Motor neuron (in vitro differentiated cells): ENCODE measurements at places on chromosomes 12 and 14.

GRCh38 chr12:62032870-62033269, 227.3 kb upstream of the USP15 start:
- peak; percentile 42 for ATAC-seq

DNA sequence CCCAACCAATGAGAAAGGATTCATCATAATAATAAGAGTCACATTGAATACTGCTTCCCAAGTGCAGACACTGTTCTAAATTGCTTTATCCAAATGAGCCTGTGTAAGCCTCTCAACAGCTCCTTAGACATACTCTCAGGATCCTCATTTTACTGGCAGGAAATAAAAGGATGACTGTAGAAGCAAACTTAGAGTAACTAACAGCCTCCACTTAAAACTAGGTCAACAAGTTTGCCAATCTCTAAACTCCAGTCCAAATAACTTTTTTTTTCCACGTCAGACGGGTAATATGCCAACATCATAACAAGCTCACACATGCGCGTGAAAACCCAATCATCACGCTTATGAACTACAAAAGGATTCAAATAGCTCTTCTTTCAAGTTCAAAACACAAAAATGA, 15.3 kb upstream of the DPF3 start:
- ATAC-seq, result no peak

GRCh38 chr14:64885559-64885958, 5.9 kb upstream of the SPTB start:
- no peak for ATAC-seq

DNA sequence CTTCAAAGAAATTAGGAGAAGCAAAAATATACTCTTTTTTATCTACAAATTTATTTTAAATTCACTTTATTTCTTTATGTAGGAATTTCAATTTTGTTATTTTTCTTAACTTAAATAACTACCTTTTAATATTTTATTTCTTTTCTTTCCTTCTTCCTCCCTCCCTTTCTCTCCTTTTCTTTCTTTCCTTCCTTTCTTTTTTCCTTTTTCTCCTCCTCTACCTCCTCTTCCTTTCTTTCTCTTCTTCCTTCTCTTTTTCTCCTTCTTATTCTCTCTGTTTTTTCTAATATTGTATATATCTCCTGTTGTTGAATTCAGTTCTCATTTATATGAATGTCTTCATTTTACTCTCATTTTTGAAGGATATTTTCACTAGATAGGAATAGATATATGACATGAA, 127.6 kb downstream of the MIPOL1 start:
- ATAC-seq, result no peak

DNA sequence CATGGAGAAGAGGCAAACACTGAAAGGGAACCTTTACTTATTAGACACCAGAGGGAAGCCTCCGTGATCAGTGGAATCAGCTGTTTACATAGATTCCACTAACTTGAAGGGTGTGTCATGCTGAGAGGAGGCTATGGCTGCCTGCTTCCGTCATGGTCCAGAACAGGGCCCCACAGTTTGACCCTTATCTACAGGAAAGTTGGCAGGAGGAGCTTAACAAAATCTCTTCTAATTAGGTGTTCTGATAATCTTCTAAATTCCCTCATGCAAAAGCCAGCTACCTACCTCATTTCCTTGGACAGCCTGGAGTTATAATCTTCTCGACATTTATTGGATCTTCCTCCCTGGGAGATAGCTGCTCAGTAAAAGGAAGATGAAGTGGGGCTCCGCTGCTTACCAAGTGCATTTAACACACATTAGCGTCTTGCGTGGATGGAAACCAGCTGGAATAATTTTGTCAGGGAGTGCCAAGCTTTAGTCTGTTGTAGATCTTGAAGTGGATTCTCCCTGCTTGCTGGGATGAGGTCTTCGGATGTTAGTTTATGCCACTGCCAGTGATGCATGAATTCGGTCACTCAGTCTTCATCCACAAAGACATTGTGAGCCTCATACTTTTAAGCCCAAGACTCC, 171.0 kb downstream of the PAH start:
- no peak for ATAC-seq

GRCh38 chr12:120834489-120835303, 69.5 kb downstream of the SPPL3 start:
- no peak for ATAC-seq

- no peak for ATAC-seq
Observed at GRCh38 chr12:68269779-68270178, 16.4 kb upstream of the IL22 start.

- no peak for ATAC-seq
Observed at GRCh38 chr12:124867401-124867930, 3.8 kb upstream of the SCARB1 start.

DNA sequence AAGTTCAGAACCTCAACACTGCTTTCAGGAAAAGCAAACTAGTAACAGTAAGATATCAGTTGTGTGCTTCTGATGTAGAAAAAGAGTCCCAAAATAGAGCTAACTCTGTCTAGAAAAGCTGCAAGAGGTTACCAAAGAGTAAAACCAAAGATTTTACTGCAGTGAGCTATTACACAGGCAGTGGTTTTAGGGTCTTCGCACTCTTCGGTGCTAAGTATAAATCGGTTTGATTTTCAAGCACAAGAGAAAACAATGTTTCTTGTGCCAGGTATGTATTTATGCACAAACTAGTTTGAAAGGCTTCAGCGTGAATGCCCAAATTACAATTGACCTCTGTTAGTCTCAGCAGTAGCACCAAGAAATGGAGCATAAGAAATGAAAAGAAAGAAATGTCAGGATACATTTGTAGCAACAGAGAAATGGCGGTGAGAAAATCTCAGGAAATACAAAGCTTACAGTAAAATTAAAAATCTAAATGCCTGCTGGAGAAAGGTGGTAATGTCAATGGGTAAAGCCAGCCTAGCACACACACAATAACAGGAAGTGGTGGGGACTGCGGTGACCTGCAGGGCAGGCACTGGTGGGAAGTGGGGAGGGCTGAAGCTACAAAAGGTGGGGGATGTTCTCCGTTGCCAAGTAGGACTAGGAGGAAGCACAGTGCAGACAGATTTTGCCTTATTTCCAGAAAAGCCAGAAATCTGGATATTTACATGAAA, 18.0 kb upstream of the DYRK2 start:
- ATAC-seq, result no peak

DNA sequence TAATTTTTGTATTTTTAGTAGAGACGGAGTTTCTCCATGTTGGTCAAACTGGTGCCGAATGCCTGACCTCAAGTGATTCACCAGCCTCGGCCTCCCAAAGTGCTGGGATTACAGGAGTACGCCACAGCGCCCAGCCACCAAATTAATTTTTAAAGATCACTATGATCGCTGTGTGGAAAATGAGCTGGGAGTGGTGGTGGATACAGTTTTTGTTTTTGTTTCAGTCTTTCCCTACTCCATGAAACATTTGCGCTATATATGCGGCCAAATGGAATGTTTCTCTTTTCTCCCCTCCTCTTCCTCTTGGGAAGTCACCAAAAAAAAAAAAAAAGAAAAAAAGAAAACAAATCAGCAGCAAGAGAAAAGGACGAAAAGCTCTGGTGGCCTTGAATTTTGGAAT, 20.8 kb upstream of the P2RX4 start:
- no peak for ATAC-seq

DNA sequence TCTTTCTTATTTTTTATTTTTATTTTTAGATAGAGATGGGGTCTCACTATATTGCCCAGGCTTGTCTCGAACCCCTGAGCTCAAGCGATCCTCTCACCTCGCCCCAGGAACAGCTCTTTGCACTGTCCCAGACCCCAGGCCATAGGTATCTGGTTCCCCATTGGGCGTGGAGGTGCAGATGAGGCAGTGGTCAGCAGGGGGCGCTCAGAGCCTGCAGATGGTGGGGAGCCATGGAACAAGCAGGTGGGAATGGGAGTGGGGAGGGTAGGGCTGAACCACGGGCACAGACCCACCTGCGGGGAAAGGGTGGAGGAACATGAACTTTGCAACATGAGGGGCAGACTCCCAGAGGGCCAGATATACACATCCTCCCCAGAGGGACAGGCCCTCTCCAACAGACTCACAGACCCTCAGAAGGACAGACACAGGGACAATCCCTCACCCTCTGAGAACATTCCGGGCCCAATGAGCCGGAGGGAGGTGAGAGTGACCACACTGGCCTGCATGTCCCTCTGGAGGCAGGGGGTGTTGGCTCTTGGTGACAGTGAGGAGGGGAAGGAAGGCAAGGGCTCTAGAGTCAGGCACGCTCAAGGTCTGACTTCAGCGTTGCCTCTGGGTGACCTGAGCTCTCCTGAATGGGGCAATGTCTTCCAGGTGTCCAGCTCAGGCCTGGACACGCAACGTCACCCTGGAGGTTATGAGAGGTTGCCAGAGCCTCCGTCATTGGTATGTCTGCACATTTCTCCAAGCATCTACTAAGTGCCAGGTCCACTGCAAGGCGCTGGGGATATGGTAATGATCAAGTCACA, 34.9 kb downstream of the KRT80 start:
- peak; percentile 74 for ATAC-seq

DNA sequence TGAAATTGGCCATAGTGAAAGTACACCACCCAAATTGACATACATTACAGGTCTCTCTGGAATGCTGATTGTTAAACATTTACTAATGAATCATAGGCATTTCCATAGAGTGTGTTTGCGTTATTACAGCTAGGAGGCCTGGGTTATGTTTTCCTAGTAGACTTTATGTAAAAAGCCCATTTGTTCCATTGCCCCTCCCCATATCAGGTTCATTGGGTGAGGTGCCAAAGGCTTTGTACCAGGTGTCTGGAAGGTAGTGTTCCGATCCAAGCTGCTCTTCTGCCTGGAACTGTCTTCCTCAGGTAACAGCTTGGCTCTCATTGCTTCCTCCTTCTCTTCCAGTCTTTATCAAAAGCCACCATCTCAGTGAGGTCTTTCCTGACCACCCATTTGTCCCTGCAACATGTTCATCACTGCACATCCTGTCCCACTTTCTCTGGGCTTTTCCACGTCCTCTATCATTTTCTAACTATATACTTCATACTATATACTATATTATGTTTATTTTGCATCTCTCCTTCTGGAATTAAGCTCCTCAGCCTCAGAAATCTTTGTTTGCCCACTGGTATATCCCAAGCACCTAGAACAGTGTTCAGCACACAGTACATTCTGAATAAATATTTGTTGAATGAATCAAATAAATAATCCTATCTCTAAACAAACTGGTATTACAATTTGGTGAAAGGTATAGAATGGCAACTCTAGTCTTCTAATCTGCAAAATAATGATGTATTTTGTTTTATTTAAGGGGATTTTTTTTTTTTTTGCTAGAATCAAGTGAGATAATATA, 252.3 kb downstream of the KTN1 start:
- ATAC-seq, result no peak

DNA sequence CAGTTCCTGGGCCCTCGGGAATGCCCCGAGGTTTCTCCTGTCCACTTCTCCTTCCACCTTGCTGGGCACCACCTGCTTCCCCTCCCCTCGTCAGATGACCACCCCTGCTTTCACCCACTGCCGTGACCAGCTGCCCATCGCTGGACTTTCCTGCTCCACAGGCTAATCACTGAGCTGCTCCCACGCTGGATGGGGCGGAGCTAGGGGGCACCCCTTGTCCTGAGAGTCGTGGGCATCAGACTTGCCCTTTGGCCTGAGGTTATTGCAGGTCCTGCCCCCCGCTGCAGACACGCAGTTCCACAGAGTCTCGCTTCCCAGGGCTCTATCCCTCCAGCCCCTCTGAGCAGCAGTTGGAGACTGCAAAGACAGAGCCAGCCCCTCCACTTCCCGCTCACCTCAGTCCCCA, 427 bp downstream of the SLC6A12 start:
- ATAC-seq, result peak; percentile 19

DNA sequence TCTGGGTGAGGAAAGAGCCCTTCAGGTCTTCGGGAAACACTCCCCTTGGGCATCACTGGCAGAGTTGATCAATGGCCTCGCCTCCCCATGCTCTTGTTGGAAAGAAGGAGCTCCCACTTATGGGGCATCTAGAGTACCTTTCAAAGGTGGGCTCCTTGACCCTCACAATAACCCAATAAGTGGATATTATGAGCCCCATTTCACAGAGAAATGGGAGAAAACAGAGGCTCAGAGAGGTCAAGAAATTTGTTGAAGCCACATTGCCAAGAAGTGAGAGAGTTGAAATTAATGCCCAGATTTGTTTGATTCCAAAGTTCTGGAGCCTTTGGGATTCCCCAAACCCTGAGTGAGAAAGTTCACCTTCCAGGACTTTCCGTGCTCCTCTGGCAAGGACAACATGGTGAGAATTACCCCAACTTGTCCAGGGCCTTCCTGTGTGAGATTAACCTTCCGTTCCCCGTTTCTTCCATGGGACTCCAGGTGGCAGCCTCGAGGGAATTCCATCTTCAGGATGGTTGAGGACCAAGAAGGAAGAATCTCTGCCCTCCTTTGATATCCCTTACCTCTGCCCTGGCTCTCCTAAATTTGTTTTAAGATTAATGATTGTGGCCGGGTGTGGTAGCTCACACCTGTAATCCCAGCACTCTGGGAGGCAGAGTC, 7.5 kb upstream of the CHD4 start:
- no peak for ATAC-seq

DNA sequence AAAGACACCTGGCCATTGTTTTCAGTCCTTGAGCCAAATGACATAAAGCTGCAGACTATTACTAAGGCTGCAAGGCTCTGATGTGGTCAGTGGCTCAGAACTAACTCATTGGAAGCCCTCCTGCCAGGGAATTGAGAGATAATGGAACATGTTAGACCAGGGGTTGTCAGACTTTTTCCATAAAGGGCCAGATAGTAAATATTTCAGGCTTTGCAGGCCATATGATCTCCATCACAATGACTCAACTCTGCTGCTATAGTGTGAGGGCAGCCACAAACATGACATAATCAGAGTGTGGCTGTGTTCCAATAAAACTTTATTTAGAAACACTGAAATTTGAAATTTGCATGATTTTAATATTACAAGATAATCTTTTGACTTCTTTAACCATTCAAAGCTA, 140.3 kb downstream of the TMEM30B start:
- ATAC-seq, result no peak

GRCh38 chr12:92107621-92108131, 38.0 kb downstream of the BTG1 start:
- ATAC-seq, result peak; percentile 90

GRCh38 chr12:89072294-89073026, 279.8 kb downstream of the DUSP6 start:
- ATAC-seq, result no peak

- ATAC-seq, result no peak
Observed at GRCh38 chr14:103045371-103045869, 11.9 kb downstream of the CDC42BPB start.

GRCh38 chr12:76109879-76110278, 25.4 kb upstream of the NAP1L1 start:
- no peak for ATAC-seq

DNA sequence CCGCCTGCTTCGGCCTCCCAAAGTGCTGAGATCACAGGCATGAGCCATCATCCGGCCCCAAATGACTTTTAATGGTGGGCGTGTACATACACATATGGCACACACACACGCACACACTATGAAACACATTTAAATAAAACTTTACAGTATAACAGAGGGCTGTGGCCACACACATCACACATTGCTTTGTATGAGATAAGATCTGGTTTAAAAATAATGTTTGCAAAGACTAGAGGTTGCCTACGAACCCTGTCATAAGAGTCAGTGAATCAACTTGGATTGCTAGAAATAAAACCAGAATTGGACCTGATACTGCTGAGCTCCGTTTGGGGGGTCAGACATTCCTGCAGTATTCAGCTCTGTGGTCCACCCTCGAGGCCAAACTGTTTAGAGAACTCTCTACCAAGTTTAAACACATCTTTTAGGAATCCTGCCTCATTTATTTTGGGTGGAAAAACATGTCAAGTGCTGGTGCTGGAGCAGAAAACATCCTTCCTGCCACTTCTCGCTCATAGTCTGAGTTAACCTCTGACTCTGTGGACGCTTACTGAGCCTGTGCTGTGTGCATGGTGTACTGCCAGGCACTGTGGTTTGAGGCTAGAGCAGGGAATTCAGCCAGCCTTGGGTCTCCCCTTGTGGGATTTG, 47.8 kb upstream of the EML1 start:
- ATAC-seq, result peak; percentile 73
